ENCODE measurements at places on chromosomes 13 and 19.

- no peak for DNase-seq
Measured at GRCh38 chr19:33686262-33686661, 64.5 kb downstream of the CHST8 start.

- no peak for DNase-seq
Measured at GRCh38 chr19:5337126-5337525, 3.5 kb downstream of the PTPRS start.

GRCh38 chr19:5578097-5578846 lies 10.5 kb upstream of the TINCR start:
- peak; percentile 91 for DNase-seq

DNA sequence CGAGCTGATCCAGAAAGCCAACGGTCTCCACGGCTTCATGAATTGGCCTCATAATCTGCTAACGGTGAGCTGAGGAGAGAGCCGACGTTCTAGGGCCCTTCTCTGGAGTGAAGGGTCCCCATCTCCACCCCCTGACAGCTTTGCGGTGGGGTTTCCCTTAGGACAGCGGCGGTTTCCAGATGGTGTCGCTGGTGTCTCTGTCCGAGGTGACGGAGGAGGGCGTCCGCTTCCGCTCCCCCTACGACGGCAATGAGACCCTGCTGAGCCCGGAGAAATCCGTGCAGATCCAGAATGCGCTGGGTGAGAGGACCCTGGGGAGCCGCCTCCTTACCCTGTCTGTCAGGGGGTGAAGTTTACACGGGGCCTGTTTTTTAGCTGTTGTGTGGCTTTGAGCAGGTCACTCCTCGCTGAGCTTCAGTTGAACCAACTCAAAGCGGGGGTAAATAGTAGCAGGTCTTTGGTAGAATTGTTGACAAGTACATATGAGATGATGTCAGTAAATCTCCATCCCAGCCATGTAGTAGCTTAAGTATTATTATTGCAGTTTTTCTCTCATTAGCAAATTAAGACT lies 801 bp downstream of the QTRT1 start:
- DNase-seq = peak; percentile 61

DNA sequence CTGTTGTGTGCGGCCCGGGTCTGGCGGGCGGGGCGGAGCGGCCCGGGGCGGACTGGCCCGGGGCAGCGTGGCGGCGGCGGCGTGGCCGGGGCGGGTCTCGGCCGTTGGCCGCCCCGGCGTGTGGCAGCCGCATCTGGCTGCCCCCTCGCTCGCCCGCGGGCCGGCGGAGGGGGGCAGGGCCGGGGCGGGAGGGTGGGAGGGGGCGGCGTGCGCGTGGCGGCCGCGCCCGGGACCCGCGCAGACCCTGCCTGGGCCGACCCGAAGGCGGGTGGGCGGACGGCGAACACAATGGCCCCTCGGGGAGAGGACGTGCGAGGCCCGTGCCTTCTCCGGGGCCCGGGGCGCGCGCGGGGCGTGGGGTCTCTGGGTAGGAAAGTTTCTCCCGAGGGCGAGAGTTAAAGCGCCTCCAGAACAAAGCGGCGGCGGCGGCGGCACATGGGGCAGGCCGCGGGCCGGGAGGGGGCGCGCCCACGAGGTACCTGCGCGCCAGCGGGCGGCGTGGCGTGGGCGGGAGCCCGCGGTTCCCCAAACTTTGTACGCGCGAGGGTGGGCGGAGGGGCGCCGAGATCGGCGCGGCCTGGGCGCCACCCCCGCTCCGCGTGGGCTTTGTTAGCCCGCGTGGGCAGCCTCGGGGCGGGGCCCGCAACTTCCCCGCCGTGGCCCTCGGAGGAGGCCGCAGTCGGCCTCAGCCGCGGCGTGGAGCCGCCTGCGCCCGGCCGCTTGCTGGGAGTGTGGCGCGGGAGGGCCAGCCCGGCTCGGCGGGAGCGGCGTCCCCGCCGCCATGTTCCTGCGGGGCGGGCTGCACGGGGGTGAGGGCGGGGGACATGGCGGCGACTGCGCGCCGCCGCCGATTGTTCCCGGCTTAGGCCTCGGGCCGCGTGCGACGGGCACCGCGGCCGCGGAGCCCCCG lies 764 bp downstream of the MIR17HG start:
- DNase-seq = peak; percentile 49

GRCh38 chr13:108257248-108257647 lies 12.3 kb upstream of the TNFSF13B start:
- DNase-seq = no peak

DNA sequence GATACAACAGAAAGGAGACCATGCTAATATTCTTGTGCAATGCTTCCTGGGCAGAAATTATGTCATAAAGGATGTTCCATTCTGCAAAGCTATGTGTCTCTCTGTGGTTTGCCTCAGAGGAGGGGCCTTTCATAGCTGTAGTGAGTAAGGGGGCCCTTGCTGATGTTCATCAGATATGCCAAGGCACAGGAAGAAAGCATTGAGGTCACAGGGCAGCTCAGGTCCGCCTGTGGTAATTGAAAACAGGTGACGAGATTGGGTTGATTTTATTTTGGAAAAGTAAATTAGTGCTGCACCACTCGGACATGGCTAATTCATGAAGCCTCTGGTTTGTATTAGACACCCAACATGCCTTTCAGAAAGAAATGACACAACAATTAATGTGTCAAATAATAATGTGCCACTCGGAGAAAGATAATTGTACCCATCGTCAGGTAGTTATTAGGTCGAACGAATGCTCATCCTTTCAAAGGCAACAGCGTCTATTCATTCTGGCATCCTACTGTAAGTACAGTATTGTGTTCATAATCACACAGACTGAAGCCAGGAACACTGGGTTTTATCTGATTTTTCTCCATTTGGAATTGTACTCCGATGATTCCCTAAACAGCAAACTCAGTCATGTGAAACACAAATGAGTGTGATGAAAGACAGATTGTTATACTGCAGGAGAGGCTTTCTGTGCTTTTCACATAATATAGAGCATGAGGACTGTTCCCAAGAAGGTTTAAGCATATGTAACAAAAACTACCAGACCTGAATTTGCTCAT lies 421.6 kb upstream of the KLF12 start:
- DNase-seq = no peak

- no peak for DNase-seq
Measured at GRCh38 chr19:2783781-2784145, 690 bp upstream of the SGTA start.

GRCh38 chr19:45607071-45608029 lies 5.3 kb upstream of the GPR4 start:
- DNase-seq = peak; percentile 89

DNA sequence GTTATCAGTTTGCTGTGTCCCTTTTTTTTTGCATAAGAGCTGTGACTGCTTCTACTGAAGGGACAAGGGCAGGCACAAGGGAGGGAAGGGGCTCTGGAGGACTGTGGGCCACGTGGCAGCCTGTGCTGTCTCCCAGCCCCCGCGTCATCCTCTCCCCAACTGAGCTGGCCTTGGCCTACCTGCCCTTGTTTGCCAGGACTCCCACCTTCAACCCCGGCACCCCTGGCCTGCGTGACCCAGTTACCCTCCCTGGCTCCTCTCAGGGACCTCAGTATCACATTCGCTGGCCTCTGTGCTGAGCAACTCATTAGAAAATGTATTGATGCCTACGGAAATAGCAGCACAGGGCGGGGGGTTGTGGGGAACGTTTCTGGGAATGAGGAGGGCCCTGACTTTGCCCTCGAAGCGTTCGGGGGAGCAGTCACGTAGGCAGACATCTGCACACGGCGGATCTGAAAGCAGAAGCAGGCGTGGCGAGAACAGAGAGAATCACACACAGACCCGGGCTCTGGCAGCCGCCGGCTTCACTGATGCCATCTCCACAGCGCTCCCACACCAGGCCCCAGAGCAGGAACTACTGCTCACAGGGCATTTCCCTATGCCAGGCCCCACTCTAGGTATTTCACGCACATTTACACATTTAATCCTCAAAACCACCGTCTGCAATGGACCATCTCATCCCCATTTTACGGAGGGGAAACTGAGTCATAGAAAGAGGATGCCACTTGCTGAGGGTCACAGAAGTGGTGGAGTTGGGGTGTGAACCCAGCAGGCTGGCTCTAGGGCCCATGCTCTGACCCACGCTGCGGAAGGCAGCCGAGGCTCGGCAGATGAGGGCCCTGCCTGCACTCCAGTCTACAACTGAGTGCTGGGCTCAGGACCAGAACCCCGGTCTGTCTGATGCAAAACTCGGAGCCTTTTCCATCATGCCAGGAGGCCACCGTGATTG lies 5.7 kb upstream of the ATF5 start:
- no peak for DNase-seq

- no peak for DNase-seq
Measured at GRCh38 chr13:76723551-76724232, 162.5 kb downstream of the KCTD12 start.

GRCh38 chr13:20331949-20332348 lies 99.8 kb upstream of the GJB6 start:
- no peak for DNase-seq

GRCh38 chr19:5916181-5916708 lies 2.2 kb downstream of the CAPS start:
- DNase-seq = no peak

DNA sequence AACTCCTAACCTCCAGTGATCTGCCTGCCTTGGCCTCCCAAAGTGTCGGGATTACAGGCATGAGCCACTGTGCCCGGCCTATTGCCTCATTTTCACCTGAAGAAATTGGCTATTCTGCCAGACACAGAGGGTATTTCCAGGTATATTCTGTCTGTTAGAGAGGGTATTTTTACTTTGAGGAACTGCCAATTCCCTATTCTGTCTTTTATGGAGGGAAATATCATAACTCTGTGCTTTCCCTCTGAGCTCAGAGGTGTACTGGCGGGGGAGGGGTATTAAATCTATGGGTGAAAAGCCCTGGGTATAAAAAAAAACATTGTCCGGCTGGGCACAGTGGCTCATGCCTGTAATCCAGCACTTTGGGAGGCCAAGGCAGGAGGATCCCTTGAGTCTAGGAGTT lies 24.8 kb downstream of the TSKS start:
- no peak for DNase-seq

GRCh38 chr13:25463496-25463895 lies 91.7 kb downstream of the ATP8A2 start:
- no peak for DNase-seq

GRCh38 chr13:66139250-66139649 lies 1090.9 kb downstream of the PCDH9 start:
- DNase-seq = no peak

DNA sequence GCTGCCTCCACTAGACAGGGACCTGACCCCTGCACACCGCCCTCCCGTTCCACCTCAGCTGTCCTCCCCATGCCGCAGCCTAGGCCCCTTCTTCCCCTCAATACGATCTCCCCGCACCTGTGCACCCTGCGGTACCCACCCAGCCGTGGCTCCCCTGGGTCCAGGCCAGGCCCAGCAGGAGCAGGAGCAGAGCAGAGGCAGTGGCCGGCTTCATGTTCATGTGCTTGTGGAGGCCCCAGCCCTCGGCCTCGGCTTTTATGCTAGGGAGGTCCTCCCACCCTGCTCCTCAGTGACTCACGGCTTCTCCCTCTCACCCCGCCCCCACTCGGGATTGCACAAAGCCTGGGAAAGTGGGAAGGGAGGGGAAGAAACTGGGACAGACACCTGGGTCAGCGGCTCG lies 11.4 kb upstream of the KRTDAP start:
- no peak for DNase-seq

DNA sequence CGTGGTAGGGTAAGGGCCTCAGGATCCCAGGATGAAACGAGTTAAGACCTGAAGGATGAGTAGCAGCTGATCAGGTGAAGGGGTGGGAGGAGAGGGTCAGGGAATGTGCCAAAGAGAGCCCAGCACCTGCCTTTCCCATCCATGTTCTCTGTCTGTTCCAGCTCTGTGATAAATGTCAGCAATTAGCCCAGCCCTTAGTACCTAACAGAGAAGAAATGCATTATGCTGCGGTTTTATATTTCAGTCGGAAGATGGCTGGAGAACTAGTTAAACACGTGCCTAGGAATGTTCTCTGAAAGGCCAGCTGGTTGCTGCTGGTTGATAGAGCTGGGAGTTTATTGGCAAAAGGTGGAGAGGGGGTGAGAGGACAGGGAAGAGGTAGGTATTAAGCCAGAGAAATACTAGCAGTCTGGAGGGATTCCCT lies 268.2 kb downstream of the SHISA2 start:
- DNase-seq = no peak

DNA sequence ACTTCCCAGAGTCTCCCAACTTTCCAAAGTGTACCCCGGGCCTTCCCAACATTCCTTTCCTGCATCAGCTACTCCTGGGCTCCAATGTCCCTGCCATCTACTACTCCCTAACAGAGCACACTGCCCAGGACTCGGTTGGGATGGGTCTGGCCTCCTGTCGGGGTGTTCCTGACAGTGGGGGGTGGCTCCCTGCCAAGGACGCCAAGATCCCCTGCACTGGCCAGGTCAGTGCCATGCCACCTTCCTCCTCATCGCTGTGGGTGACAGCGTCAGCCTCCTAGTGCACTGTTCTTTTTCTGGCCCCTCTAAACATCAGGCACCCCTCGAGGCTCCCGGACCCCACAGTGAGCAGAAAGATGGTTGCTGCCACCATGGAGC lies 13.8 kb downstream of the EPS15L1 start:
- DNase-seq = no peak

DNA sequence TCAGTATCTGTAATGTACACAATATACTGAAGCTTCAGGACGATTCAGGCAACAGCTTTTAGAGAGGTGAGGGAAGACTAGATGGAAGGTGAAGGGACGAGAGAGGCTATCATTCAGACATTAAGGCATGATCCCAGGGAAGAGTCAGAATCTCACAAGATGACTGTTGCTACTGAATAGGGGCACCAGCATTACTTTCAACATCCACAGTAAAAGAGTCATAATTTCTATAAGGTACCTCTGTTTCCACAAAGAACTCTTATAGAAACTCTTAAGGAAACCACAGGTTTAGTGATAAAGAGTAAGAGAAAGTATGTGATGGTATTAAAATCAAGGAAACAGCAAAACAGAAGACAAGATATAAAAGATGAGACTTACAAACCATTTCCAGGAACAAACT lies 23.0 kb downstream of the LCP1 start:
- DNase-seq = no peak

- no peak for DNase-seq
Measured at GRCh38 chr13:67549331-67549730, 319.2 kb upstream of the PCDH9 start.

GRCh38 chr13:66128692-66129269 lies 1101.4 kb downstream of the PCDH9 start:
- no peak for DNase-seq

DNA sequence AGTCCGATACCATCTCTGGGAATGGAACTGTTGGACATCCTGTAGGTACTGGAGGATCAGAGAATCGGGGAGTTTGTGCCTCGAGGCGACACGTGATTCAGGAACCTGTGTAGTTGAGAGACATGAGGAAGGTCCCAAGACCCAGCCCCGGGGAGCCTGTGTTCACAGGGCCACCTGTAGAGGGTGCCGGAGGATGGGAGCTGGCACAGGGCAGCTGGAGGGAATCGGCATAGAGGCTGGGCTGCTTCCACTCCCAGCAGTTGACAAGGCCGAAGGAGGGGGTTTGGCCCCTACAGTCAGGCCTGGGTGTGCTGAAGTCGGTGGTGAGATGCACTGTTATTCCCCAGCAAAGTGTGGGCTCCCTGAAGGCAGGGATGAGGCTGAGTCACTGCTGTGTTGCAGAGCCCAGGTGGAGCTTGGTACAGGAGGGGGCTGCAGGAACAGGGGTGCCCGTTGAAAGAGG lies 2.5 kb upstream of the ISYNA1 start:
- no peak for DNase-seq
